Activated gamma-delta T cell (primary cell): ENCODE measurements at places on chromosomes 1 and 21.

GRCh38 chr1:156705321-156705917, at the start of gene CRABP2:
Gene CRABP2, minus strand, starts transcription at chr1:156705583. Its CDS starts 137 bp downstream, at chr1:156705446.
- DNase-seq, result no peak

- no peak for DNase-seq
Observed at GRCh38 chr21:43315244-43316137, 111.4 kb downstream of the SIK1 start.

GRCh38 chr21:26032263-26032662, 138.3 kb downstream of the APP start:
- no peak for DNase-seq

DNA sequence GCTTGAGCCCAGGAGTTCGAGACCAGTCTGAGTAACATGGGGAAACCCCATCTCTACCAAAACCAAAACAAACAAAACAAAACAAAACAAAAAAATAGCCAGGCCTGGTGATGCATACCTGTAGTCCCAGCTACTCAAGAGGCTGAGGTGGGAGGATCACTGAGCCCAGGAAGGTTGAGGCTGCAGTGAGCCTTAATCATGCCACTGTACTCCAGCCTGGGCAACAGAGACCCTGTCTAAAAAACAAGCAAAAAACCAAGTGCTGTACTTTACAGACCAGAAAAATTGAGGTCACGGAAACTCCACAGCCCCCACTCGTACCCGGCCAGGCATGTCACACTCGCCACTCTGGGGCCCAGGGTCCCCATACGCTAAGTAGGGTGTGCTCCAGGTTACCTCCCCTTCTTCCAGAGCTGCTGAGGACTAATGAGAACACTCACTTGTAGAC, 22.9 kb downstream of the ATP2B4 start:
- no peak for DNase-seq

GRCh38 chr1:6287431-6287886, 26.6 kb upstream of the GPR153 start:
- no peak for DNase-seq

DNA sequence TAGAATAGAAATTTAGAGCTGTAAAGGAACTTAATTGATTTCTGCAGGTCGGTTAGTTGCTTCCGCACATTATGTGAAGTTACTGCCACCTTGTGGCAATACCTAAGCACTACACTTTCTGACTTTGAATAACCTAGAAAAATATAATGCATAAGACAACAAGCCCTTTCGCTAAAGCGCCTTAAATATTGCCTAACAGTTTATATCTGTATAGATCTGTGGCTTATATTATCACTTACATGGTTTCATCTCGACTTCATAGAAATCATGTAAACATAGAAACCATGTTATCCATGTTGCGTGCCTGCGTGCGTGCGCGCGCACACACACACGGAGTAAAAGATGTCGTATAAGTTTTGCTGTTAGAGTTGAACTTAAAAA, 10.9 kb upstream of the IFI16 start:
- DNase-seq, result no peak

DNA sequence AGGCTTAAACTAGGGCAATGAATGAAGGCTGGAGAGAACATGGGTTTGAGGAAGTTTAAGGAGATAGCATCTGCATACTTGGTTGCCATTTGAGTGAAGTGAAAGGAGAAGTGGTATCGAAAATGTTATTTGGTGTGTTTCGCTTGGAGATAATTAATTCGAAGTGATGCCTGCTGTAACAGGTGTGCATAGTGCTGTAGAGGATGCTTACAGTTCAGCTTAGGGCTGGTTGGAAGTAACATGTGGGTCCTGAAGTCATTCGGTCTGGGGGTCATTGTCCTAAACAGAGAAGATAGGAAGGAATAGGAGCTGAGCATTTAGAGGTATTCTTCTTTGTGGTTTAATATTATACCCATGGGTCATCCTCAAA, 301 bp upstream of the NUDT17 start:
- DNase-seq, result no peak

- no peak for DNase-seq
Observed at GRCh38 chr1:30900931-30901560, 7.5 kb downstream of the SDC3 start.

DNA sequence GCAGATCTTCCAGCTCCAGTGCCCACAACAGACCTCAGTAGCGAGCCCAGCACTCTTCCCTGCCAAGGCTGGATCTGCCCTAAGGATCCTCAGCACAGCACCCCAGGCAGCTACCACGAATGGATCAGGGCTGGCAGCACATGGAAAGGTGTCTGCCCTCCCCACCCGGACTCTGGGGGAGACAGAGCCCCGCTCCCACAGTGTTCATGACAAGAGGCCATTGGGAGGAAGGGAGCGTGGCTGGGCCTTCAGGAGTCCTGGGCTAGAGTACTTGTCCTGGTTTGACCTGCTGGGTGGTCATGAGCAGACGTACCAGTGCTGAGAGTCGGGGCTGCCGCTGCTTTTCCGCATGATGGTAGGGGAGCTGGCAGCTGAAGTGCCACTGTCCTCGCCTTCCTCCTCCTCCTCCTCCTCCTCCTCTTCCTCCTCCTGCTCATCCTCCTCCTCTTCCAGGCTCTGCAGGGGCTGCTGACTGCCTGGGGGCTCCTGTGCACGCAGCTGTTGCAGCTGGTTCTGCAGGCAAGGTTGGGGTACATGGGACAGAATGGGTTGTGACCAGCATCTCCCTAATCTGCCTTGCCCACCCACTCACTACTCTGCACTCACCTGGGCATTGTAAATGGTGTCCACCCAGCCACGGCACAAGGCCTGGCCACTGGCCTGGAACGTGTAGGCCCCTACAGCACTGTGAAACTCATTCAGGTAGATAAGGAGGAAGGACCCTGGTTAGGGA, 2.9 kb upstream of the TNFRSF25 start:
- DNase-seq, result no peak

- no peak for DNase-seq
Observed at GRCh38 chr1:59747420-59748024, 67.2 kb upstream of the HOOK1 start.

DNA sequence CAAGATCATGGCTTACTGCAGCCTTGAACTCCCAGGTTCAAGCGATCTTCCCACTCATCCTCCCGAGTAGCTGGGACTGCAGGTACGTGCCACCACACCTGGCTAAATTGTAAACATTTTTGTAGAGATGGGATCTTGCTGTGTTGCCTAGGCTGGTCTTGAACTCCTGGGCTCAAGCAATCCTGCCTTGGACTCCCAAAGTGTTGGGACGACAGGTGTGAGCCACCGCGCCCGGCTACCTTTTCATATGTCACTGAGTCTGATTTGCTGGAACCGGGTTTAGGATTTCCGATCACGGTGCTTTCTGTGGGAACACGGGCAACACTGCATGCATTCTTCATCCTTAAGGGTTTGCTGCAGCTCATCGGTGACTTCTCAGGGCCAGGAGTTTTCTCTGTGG, 32.2 kb upstream of the PCBP3 start:
- no peak for DNase-seq

- DNase-seq, result peak; percentile 22
Observed at GRCh38 chr1:202861420-202862132, 27.4 kb downstream of the RABIF start.

- no peak for DNase-seq
Observed at GRCh38 chr1:180248731-180249681, 18.9 kb downstream of the LHX4 start.

DNA sequence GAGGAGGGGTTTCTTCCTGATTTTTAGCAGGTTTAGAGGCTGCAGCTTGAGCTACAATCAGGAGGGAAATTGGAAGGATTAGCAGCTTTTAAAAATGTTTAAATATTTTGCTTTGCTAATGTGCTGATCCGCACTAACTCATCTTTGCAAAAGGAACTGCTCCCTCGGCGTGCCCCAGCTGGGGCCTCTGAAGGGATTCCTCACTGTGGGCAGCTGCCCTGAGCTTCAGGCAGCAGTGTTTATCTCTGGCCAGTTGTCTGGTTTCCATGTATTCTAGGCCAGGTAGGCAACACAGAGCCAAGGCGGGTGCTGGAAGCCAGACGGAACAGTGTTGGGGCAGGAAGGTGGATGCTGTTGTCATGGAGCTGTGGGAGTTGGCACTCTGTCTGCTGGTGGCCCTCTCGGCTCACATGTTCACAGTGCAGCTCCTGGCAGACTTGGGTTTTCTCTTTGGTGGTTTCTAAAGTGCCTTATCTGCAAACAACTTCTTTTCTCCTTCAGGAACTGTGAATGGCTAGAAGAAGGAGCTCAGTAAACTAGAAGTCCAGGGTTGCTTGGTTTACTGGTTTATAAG, 18.9 kb downstream of the NECAP2 start:
- DNase-seq, result no peak

GRCh38 chr1:6889875-6890480, 104.7 kb downstream of the CAMTA1 start:
- no peak for DNase-seq

DNA sequence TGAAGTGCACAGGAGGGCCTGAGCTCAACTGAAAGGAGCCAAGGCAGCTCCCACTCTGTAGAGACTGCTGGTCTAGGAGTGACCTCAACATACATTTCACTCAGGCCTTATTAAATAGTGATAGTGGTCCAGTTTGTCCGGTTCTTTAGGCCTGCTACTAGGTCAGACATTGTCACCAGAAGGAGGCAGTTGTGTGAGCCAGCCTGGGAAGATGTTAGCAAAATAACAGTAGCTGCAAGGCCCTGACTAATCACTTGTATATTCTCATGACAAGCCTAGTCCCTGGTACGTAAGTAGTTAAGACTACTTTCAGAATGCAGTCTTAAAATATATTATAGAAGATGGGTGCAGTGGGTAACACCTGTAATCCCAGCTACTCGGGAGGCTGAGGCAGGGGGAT, 264.0 kb upstream of the CAMK1G start:
- no peak for DNase-seq

GRCh38 chr1:24161270-24161669, 18.3 kb upstream of the IL22RA1 start:
- no peak for DNase-seq

- DNase-seq, result no peak
Observed at GRCh38 chr1:5485968-5486696, 506.1 kb downstream of the NPHP4 start.

DNA sequence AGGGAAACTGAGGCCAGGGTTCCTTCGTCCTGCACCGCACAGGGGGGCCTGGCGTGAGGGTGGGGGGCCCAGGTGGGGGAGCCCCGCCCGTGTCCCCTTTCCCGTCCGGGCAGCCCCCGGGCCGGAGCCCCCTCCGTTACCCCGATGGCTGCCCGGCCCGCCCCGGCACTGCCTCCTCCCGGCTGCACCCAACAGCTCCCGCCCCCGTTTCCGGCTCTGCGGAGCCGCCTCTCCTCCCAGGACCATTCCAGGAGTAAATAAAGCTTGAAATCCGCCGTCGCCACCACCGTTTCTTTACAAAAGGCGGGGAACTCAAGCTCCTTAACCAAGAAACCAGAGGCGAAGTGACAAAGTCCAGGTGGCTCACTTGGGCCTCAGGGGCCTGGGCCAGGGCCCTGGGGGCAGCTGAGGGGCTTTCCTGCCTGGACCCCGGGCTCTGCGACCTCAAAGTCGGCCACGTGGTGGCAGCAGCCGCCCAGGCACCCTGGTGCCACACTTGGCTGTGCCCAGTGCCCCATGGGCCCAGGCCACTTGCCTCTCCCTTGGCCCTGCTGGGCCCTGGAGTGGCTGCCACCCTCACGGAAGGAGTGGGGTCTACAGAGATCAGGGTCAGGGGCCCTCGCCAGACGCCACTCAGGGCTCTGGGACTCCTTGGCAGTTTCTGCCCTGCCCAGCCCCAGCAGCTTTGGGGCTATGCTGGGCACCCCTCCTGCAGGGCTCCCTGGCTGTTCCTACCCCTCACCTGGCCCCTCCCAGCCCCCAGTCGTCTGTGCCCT, 514 bp upstream of the FAAP20 start:
- peak; percentile 80 for DNase-seq

DNA sequence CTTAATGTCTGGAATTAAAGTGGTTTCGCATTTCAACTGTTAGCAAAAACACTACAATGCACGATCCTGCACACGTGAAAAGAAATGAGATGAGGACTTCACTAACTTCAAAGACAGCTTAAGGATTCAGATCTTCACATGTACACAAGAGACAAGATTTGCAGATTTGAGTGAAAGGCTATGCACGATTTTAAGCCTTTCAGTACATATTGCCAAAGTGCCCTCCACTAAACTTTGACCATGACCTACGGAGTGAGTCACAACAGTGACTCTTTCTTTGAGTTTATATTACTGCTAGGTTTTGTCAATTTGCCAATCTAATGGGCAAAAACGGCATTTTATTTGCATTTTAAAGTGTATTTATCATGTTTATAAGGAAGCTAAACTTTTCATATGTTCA, 41.2 kb upstream of the CR1L start:
- no peak for DNase-seq

DNA sequence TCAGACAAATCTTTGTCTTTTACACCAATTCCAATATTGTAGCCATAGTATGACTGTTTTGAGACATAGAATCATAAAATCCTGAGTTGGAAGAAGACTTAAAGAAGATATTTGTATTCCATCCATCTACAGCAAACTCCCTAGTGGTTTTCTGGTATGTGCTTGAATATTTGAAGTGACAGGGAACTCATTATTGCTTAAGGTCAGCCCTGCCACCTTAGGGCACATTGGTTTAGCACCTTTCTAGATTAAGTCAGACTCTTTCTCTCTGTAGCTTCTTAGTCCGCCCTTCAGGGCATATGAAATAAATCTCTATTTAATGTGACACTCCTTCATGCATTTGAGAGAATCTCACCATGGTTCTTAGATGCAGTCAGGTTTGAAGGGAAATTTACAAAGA, 49.8 kb downstream of the PTGER3 start:
- DNase-seq, result no peak

DNA sequence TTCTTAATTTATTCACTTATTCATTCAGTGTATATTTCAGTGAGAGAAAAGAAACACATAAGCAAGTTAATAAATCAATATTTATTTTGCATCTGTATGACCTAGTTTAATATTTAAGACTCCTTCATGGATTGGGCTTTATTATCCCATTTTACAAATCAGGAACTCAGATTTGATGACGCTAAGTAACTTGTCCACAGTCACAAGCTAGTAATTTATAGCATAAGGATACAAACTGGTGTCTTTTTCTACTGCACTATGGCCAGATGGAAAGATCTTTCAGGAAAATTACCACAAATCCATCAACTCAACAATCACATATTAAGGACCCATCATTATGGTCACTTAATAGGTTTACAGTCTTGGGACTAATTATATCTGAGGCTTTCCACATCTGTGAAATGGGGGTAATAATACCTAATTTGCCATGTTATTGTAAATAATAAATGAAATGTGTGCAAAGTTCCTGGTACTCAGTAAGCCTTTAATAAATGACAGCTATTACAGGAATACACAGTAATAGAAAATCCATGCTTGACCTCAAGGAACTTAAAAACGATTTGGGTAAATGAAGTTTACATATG, 13.3 kb downstream of the CDKN2C start:
- no peak for DNase-seq

GRCh38 chr1:32881871-32882850, 4.1 kb upstream of the HPCA start:
- DNase-seq, result no peak

DNA sequence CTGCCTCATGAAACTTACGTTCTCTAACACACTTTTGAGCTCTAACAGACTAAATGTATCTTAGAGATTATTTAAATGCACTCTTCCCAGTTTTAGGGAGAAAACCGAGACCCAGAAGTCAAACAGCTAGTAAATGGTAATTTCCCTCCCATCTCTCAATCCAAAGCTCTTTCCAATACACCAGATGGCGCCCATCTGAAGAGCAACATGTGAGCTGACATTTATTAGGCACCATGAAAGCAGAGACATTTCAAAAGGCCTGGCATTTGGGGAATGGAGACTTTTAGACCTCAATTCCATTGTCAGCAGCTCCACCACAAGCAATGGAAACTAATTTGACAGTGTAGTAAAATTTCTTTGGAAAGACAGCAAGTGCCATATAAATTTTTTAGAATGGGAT, 191.4 kb downstream of the DAB1 start:
- DNase-seq, result no peak

- DNase-seq, result no peak
Observed at GRCh38 chr1:198765416-198765815, 126.6 kb downstream of the PTPRC start.
